Panc1 (cell line): ENCODE measurements at places on chromosomes 6 and 20. TPM values are rescaled to one million over a fixed set of nuclear protein-coding genes. Genes with fewer than 3 reads are reported as not detected.

The GGTLC1 gene
- 0.18 TPM for total RNA-seq

The ETV7 gene
- total RNA-seq: 2.0 TPM

The FOXF2 gene
- total RNA-seq: 12.7 TPM

The MUC21 gene
- not detected for total RNA-seq

The KCNQ5 gene
- total RNA-seq: 9.4 TPM

The ASIP gene
- not detected for total RNA-seq

The BMP7 gene
- 11.5 TPM for total RNA-seq

The NT5E gene
- total RNA-seq: 58.4 TPM

The NRSN1 gene
- not detected for total RNA-seq

The USP49 gene
- total RNA-seq: 5.4 TPM
